ENCODE measurements at places on chromosomes 6 and 20.

GRCh38 chr6:165098165-165098564 lies 211.2 kb downstream of the C6orf118 start:
- DNase-seq: no peak

- DNase-seq: no peak
These were observed 57.9 kb upstream of the AKAP12 start for GRCh38 chr6:151181706-151182363.

GRCh38 chr6:3013486-3013885 lies 13.8 kb downstream of the NQO2 start:
- no peak for DNase-seq

DNA sequence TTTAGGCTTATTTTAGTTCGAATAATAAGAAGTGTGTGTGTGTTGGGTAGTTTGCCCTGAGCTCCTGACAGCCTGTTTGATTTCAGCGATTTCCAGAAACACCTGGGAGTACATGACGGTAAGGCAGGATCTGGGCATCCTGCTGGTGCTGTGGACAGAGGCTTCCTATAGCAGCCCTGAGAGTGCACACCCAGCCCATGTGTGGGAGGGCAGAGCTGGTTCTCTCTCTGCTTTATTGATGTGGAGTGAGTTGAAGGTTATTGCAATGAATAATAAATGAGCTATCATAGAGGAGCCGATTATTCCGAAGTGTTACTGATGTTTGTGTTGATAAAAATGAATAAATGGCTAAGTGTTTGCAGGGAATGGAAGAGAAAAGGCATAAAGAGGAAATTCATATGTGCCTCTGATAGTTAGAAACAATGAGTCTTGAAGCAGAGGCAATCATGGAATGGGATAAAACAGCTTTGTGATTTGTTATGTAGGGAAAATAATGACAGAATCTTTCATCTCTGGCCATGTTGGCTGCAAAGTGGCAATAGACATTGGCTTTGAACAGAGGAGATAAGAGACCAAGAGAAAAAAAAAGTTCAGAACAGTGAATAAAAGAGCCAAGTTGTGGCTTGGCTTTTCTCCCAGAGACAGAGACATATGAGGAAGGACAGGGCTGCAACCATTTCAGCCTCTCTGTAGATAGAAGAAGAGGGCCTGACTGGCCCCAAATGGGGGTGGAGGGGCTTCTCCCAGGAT lies 166.2 kb upstream of the CHD6 start:
- no peak for DNase-seq

- DNase-seq: no peak
These were observed 90.9 kb upstream of the ARMC2 start for GRCh38 chr6:108757357-108757756.

DNA sequence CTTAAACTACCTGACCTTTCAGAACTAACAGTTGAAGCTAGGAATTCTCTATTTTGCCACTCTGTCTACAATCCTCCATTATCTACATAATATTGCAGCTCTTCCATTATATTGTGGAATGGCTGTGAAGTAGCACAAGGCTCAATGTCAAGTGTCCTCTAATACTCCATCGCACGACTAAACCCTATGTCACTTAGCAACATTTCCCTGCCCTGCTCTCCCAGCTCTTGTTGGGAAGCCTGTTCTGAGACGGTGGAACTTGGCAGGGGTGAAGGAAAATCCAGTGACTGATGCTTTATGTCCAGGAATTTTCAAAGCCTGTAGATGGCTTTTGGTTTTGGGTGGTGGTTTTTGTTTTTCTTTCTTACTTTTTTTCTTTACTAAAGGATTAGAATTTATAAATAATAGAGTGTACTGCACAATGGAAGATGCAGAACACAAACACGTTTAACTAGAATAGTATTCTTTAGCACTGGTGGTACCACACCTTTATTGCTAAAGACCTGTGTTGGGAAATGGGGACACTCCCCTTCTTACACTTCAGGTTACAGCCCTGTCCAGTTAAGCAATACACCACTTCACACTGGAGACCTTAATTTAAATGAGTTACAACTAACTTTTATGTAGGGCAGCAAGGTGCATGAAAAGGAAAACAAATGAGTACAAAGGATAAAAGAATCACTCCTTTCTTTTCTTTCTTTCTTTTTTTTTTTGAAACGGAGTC lies 20.7 kb upstream of the AMD1 start:
- no peak for DNase-seq

DNA sequence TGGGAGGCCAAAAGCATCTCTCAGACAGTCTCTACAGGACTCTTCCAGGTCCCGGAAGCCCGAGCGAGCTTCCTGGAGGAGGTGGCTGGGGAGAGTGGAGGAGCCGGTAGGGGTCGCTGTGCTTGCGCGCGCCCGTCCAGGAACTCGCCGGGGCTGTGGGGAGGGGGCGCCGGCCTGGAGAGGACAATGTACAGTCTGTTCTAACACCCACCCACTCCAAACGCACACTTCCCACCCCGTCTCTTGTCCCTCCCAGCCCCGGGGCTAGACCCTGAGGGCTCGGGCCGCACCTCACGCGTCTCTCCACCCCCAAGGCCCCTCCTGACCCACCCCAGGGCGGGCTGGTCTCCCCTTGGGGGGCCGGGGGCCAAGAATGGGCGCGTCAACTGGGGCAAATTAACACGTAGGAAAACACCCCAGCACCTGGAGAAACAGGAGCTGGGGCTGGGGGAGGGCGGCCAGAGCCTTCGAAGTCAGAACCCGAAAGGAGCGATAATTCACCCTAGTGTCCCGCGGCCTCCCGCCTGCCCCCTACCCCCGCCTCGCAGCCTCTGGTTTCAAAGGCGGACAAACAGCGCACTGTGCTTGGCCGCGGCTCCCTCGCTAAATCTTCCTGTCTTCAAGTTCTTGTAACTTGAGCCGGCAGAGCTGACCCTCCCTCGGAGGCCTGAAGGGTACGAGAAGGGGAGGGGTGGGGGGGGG lies 103.2 kb upstream of the FOXP4 start:
- peak; percentile 90 for DNase-seq

- no peak for DNase-seq
These were observed 3.4 kb downstream of the CYB5R4 start for GRCh38 chr6:83862776-83863471.

- no peak for DNase-seq
These were observed 14.0 kb downstream of the DEFB110 start for GRCh38 chr6:50007819-50008218.

- no peak for DNase-seq
These were observed 49.0 kb upstream of the HTR1E start for GRCh38 chr6:86888301-86888700.

DNA sequence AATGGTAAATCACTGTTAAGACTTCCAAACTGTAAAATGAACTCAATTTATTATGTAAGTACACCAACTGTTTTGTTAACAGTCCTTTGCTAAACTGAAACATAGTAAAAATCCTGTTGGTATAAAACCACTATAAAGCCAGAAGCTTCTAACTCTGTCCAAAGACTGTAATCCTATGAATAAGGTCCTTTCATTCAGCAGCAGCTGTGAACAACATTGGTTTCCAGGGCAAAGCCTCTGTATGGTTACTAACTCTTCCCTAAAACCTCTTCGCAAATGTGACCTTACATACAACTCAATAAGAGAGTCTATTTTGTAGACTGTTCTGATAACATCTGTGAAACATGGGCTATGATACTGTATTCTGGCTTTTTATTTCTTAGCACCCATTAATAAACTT lies 40.1 kb downstream of the NUP153 start:
- no peak for DNase-seq

- DNase-seq: no peak
These were observed 52.3 kb upstream of the MLN start for GRCh38 chr6:33856031-33856590.

DNA sequence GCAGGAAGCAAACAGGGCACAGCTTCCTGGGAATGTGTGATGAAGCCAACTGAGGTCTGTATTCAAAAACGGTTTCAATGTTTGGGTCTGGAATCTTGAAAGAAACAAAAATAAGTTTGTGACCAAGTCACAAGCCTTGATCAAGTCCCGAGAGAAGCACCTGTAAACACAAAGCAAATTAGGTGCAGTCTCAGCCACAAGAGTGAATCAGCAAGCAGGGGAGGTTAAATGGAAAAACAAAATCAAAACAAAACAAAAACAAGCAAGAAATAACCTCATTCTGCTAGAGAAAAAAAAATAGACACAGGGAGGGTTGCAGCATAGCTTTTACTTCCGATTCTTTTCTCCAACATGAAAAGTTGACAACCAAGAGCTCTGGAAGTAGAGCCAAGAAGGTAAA lies 201.7 kb downstream of the CLIC5 start:
- no peak for DNase-seq

GRCh38 chr6:30725713-30726505 lies 5.8 kb downstream of the TUBB start:
- no peak for DNase-seq

GRCh38 chr6:150930841-150931240 lies 65.3 kb downstream of the MTHFD1L start:
- DNase-seq: no peak

DNA sequence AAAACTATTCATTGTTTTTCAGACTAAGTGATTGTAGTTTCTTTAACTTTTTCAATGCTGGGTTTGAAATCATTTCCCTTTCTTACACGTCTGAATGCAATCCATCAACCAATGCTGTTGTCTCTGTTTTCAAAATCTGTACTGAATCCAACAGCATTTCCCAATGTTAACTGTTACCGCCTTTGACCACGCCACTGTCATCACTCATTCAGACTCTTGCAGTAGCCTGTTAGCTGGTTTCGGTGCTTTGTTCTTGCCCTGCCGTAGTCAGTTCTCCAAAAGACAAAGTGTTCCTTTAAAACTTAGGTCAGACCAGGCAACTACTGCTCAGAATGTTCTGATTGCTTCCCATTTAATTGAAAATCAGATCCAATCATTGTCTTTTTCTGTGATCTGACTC lies 131.3 kb downstream of the PLCB4 start:
- DNase-seq: no peak

DNA sequence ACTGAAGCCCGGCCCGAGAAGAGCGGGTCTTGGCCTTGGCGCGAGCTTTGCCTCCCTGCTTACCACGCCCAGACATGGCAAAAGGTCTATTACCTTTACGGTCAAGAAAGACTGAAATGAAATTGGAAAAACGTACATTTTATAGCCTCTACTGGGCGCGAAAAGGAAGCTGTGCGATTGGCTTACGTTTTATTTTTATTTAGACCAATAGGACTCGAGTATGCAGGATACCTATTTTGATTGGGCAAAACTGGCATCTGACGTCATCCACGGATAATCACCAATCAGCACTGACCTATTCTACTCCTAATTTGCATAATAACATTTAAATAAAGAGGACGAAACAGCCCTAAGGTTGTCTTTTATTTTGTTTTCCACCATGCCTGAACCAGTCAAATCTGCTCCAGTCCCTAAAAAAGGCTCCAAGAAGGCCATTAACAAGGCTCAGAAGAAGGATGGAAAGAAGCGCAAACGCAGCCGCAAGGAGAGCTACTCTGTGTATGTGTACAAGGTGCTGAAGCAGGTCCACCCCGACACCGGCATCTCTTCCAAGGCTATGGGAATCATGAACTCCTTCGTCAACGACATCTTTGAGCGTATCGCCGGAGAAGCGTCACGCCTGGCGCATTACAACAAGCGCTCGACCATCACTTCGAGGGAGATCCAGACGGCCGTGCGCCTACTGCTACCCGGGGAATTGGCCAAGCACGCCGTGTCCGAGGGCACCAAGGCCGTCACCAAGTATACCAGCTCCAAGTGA lies 97.4 kb downstream of the OR2B2 start:
- DNase-seq: peak; percentile 82

DNA sequence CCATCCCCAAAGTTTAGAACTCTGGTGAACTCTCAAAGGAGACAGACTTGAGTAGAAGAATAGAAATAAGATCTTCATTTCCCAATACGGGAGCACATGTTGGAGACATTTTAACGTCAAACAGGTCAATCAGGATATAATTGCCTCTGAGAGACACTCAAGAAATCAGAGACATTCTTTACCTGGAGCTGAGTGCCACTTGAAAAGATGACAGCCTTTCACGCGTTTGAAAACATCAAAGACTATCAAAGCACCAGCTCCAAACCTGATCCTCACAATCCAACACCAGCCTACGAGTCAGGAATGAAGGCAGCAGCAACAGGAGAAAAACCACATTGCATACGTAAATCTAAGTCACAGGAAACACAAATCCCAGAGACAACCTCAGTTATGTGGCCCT lies 571.5 kb upstream of the CDH4 start:
- no peak for DNase-seq

DNA sequence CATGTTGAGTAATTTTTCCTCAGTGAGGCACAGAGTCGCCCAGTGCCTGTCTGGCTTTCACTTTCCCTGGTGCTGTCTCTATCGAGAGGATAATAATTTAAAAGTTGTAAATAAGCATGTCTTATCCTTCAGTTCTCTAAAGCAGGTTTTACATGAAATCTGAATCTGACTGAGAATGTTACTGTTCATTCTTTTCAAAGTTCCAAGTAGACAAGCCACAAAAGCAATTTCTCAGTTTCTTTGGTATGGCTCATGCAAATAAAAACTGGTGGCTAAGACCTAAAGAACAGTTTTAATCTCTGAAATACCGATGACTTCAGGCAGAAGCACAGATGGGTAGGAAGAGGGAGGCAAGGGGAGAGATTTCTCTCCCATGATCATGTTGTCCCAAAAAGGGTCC lies 87.6 kb upstream of the GCM1 start:
- no peak for DNase-seq

- DNase-seq: peak; percentile 72
These were observed 55.2 kb upstream of the RREB1 start for GRCh38 chr6:7052443-7053011.

- DNase-seq: no peak
These were observed 32.9 kb downstream of the NUDT3 start for GRCh38 chr6:34359418-34360158.

GRCh38 chr6:166691746-166692145 lies 64.7 kb upstream of the RPS6KA2 start:
- DNase-seq: no peak

GRCh38 chr20:38315290-38315966 lies 11.5 kb downstream of the BPI start:
- DNase-seq: no peak

GRCh38 chr6:52325695-52326471 lies 36.1 kb upstream of the PAQR8 start:
- peak; percentile 68 for DNase-seq

DNA sequence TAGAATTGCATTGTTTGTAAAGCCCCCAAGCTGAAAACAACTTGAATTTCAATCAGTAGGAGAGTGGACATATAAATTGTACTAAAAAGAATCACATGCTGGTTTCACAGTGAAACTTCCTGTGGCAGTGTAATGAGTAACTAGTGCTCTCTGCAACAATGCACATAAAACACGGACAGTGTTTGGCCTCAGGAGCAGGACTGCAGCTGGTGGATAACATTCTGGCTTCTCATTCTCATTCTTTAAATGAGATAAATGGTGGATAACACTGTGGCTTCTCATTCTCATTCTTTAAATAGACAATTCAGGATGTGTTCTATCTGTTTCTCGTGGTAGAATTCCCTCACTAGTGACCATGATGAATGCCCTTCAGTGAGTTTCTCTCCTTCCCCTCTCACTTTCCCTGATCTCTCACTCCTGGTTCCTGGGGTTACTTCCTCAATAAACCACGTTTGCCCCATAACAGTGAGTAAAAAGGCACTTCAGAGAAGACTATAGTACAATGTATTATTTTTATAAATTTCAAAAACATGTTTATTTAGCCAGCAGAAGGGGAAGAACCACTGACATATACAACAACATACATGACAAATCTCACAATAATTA lies 59.9 kb downstream of the SLC22A2 start:
- no peak for DNase-seq
